ENCODE measurements at places on chromosomes 3 and 15.

- DNase-seq: no peak
Measured at GRCh38 chr15:69868756-69869155, 229.0 kb downstream of the TLE3 start.

GRCh38 chr3:151394611-151395010, 10.1 kb upstream of the P2RY12 start:
- no peak for DNase-seq

GRCh38 chr3:55974421-55975165, 487.5 kb upstream of the WNT5A start:
- DNase-seq: no peak

DNA sequence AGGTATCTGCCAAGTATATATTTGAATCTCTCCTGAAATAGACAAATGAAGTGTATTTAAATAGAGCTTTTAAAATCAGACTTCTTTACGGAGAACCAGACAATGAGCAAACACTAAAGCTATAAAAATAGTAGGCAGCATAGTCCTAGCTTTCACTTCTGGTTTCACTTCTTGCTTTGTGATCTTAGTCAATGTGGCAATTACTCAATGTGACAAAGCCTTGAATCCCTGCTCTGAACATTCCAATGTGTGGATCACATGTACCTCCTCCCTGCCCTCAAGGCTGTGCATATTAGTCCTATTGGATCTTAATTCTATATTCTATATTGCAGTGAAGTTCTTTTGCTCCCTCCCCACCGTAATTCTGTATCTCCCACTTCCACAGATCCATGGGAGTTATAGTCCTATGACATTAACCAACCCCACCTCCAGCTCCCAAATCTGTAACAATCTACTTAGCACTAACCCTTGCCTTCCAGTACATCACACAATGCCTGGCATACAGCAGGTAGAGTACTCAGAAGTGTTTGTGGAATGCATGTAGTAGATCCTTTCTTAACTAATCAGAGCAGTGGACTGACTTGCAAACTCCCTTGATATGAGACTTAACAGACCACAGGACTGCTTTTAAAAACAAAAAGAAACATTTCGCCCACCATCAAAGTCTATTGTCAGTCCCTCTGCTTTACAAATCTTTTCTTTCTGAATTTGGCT, 24.3 kb upstream of the CP start:
- DNase-seq: no peak

DNA sequence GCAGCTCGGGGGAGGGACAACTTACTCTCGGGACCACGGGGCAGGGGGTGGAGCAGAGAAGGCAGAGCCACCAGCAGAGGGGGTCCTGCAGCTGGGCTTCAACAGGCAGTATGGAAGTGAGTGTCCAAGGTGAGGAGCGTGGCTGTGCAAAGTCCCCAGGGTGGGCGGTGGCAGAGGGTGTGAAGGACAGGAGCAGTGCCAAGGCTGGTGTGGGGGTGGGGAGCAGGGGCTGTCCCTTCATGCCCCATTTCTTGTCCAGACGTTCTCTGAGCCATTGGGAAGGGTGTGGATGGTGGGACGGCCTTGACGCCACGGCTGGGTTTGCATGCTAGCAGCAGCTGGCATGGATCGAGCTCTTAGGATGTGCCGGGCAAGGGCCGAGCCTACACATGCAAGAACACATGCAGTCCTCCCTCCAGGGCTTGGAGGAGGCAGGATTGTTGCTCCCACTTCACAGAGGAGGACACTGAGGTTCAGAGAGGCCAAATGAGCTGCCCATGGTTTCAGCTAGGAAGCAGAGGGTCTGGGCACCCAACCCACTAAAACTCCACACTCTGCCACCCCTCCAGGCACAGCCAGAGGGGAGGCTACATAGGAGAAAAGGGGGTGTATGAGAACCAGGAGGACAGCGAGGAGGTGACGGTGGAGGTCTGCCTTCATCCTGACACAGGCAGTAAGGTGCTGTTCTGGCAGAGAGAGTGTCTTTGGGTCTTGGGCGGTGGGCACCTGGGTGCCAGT, 93.6 kb downstream of the TBC1D2B start:
- DNase-seq: no peak

DNA sequence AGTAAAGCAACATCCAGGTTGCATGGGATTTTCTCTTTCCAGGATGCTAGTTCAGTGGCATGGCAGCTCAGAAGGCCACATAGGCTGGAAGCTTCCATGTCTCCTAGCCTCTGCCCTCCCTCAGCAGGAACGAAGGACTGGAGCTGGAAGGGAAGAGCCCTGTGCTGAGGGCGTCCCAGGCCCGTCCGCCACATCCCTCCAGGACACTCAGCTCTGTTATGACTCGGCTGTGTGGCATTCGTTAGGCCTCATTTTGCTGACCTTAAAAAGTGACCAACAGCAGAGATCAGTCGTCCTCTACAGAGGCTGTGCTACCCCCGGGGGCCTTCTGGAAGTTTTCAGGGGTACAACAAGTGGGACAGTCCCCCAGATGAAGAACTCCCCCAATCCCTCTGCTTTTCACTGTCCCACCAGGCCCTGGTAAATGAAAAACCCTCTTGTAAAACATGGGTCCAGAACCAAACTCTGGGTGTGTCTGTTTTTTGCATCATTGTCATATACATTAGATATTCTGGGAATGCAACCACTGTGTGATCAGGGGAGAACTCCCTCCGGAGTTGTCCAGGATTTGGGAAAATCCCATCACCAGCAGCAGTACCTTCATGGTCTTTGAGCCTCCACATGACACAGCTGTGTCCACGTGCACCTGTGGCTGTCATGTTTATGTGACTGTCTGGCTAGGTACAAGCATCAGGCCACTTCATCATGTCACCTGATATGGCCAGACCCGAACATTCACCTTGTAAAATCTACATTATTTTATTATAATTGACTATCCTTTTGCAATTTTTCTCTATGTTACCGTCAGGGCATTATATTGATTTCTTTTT, 149.9 kb downstream of the OR4M2 start:
- DNase-seq: no peak

- no peak for DNase-seq
Measured at GRCh38 chr3:94317017-94317416, 254.2 kb downstream of the NSUN3 start.

DNA sequence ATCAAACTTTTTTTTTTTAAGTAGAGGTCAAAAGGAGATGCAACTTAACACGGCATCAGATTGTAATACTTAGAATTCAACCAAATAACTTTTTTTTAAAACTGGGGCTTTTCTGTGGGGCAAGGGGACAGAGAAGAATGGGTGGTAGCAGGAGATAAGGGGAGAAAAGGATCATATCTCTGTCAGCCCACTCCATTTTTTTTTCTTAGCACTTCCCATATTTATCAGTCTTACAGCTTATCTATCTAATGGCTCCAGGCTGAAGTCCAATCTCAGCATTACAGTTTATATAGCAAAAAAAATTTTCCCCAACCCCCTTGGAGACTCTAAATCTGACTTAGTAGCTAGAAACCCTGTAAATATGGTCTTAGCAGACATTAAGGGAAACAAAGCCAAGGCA, 69.3 kb downstream of the PIK3R4 start:
- DNase-seq: no peak

- no peak for DNase-seq
Measured at GRCh38 chr3:112362221-112362620, 29.3 kb downstream of the CD200 start.

DNA sequence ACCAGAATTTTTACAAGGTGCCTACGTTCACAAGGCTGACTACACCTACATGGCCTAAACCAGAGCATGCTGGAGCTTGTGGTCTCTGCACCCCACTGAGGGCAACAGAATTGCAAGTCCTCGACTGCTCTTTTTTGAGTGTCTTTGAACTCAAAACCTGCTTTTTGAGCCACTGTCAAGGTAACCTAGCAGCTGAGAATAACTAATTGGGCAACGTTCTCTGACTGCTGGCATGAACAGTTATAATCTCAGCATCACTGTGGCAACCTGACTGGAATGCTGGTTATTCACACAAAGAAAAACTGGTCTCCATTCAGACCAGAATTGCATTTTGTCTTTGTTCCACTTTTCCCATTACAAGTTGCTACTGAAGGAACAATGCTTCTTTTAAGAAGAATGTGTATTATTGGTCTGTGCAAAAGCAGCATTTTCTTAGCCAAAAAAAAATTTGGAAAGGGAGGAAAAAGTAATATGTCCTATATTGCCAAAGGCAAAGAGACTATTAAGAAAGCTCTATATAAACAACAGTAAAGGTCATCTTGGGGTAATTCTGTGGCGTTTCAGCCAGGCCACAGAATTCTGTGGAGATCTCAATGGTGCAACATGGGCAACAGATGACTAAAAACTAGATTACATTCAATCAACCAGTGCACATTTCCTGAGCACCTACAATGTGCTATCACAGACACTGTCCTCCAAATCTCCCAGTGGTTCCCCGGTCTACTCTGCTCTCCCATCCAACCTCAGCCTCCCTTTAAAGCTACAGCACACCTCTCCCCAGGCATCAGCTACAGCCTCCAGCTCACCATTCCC, 76.8 kb downstream of the TNIK start:
- DNase-seq: peak; percentile 30

DNA sequence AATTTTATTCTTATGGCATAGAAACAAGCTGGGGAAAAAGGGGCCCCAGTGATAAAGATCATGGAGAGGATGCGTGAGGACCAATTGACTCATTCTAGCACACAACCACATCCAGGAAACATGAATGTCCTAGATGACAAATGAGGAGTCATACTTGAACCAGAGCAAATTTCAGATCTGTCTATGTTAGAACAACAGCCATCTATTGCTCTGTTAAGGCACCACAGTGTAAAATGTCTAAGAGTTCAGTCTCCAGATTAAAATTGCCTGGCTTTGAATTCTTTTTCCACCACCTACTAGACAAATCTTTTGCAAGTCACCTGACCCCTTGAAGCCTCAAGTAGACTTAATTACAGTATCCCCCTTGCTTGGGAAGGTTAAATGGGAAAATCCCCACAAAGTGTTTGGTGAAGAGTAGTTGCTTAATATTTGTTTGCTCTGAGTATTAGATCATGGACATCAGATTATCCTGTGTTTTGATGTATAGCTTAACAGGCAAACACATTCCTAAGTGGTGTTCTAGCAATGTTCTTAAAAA, 258.7 kb upstream of the TGFBR2 start:
- no peak for DNase-seq

- no peak for DNase-seq
Measured at GRCh38 chr3:131735544-131735943, 232.8 kb upstream of the MRPL3 start.

GRCh38 chr3:107345822-107346405, 31.3 kb upstream of the CCDC54 start:
- DNase-seq: no peak

- no peak for DNase-seq
Measured at GRCh38 chr3:164007765-164008164, 1070.5 kb downstream of the SI start.

GRCh38 chr3:195286115-195286872, 15.3 kb upstream of the XXYLT1 start:
- no peak for DNase-seq

Data from NCI-H446 (cell line).